ENCODE measurements at places on chromosomes 3 and 15.

- no peak for DNase-seq
Observed at GRCh38 chr3:45736707-45737106, 47.5 kb downstream of the SACM1L start.

DNA sequence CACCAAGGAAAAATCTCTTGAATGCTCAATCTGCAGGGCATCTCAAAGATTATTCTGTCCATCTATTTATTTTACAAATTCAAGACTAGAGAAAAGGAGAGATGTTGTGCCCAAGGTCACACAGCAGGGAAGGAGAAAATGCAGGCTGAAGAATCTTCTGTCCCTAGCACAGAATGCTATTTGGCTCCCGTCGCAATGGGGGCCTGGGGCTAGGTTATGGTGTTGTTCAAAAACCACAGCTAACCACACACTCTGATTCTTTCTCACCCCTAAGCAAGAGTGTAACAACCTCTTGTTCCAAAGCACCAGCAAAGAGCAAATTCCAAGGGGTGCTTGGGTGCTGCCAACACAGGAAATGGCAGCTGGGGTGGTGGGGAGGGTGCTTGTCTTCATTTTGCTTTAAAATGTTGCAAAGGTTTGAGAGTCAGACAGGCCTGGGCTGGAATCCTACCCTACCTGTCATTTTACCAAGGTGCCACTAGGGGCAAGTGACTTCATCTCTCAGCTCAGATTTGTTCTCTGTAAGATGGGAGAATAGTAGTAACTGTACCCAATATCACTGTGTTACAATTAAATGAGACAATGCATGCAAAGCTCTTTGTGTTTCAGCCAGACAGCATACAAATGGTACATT, 112.5 kb downstream of the ADAMTS9 start:
- no peak for DNase-seq

GRCh38 chr15:58467722-58468423, 36.1 kb downstream of the LIPC start:
- no peak for DNase-seq

DNA sequence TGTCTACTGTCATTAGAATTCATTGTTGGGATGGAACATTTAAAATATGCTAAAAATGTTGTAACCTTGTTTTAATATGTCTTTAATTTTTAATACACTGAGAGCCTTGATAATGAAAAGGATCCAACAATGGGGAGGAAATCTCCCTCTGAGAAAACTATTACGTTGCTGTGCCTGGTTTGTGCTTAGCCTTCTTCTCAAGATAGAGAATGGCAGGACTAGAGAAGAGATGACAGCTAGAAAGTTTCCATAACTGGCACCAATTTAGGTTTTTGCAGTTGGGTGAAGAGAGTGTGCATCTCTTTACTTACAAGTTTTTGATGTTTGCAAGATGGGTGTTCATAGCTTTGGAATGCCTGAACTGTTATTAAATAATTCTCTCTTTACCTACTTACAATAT, 42.6 kb upstream of the NANOGP8 start:
- no peak for DNase-seq

GRCh38 chr15:92043283-92043682, 189.8 kb downstream of the SLCO3A1 start:
- no peak for DNase-seq

GRCh38 chr3:65995515-65995914, 43.2 kb downstream of the MAGI1 start:
- DNase-seq, result no peak

DNA sequence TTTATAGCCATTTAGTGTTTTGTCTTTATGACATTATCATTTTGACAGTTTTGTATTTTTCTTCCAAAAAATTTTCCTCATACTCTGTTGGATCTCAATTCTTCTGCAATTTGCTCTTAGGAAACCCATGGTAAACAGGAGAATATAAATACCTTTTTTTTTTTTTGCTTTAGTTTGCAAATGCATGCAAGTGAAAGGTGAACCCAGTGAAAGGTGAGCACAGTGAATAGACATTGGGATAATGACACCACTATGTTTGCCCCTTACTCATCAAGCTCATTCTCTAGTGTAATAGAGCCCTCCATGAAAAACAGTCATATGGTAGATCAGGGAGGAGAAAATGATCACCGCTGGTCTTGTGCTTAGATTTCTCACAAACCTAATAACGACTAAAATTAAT, 59.0 kb upstream of the TRPC1 start:
- no peak for DNase-seq

- no peak for DNase-seq
Observed at GRCh38 chr15:90592131-90592881, 62.6 kb downstream of the CRTC3 start.

GRCh38 chr15:63514531-63514943, 10.1 kb downstream of the USP3 start:
- DNase-seq, result no peak

DNA sequence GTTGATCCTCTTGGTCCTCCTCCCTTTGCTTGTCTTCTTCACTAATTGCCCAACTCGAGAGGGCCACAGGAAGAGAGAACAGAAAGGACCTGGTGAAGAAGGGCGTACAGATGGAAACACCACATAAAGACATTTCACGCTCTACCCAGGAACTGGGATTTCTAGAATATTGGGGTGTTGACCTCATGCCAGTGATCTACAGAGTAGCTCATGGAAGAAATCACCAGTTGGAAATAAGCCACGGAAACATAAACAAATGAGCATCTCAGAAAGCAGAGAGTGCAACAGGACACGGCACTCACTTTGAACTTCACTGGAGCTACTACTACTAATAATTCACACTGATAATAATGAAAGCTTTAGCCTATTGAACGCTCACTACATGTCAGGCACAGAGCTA, 84.6 kb upstream of the ARHGEF3 start:
- DNase-seq, result no peak

- no peak for DNase-seq
Observed at GRCh38 chr3:185822221-185823000, 2.4 kb downstream of the IGF2BP2 start.

GRCh38 chr3:79960594-79960993, 192.8 kb upstream of the ROBO1 start:
- no peak for DNase-seq

- no peak for DNase-seq
Observed at GRCh38 chr3:54822206-54822605, 105.7 kb downstream of the LRTM1 start.

DNA sequence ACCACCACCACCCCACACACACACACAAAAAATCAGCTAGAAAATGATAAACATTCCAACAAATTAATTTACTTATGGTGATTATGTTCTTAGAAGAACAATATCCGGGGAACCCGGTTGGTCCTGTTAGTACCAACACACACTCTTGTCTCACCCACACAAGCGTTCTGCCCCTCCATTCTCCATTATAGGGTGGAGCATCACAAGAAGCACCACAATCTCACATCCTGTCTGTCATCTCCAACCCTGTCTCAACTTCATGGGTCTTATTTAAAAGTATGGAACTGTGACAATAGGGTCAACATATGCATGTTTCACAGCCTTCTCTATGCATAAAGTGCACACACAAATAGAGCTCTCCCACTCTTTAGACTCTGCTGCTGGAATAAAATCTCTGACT, 5.6 kb downstream of the GSK3B start:
- DNase-seq, result no peak

DNA sequence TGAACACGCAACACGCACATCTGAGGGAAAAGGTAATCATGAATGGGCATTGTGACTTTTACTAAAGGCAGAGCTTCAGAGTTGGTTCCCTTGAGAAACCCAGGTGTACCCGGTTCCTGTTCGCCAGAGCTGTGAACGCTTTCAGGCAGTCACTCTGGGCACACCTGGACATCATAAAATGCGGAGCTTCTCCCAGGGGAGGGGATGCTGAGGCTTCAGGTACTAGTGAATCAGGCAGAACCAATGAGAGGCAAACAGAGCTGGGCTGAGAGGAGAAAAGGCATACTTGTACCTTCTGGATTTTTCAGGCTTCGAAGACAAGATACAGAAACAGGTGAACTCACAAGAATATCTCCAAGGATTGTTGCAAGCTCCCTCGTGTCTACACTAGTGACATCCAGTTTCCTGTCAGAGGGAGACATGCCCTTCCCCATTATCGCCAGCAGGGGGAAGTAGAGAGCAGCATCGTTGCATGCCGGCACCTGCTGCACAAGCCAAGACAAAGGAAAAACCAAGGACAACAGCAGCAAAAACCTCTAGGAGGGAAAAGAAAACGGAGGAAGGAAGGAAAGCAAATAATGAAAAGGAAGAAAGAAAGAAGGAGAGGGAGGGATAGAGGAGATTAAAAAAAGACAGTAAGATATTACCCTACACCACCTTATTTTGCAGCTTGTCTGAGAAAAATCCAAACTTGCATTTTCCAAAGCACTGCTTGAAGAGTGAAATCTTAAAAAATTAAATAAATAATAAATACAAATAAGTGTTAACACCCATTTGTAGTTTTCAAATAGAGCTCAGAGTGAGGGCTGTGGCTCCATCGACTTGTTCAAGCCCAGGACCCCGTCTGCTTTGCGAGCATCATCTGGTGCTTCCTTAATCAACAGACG, 2.0 kb downstream of the AHSG start:
- DNase-seq, result peak; percentile 72

DNA sequence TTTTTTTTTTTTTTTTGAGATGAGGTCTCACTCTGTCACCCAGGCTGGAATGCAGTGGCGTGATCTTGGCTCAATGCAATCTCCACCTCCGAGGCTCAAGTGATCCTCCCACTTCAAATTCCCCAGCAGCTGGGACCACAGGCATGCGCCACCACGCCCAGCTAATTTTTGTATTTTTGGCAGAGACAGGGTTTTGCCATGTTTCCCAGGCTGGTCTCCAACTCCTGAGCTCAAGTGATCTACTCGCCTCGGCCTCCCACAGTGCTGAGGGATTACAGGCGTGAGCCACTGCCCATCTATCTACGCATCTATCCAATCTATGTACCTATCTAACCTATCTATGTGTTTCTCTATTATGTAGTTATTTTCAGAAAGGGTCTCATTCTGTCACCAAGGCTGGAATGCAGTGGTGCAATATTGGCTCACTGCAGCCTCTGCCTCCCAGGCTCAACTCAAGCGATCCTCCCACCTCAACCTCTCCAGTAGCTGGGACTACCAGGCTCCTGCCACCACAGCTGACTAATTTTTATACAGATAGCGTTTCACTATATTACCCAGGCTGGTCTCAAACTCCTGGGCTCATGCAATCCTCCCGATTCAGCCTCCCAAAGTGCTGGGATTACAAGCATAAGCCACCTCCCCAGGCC, 20.2 kb upstream of the GPX1 start:
- no peak for DNase-seq

- DNase-seq, result no peak
Observed at GRCh38 chr3:117454254-117454653, 744.7 kb downstream of the TUSC7 start.

DNA sequence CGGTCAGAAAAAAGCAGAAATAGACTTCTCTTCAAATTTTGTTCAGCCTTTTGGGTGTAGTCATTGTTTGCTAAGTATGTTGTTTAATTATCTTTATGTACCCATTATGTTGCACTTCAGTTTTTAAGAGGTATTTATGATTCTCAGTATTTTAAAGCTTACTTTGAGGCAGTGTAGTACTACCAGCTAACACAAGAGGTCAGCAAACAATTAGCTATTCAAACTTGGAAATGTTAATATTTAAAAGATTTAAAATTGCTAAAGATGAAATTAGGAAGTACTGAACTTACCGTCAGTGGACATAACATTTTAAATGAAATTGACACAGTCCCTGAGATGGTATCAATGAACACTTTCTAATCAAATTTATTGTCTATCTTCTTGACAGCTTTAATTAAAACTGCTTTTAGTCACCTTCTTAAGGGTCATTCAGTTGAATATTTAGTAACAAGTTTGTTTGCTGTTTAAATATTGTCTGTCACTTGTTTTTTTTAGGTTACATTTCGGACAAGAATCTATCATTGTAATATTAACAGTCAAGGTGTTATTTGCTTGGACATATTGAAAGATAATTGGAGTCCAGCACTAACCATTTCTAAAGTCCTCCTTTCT, 28.1 kb downstream of the NKIRAS1 start:
- DNase-seq, result no peak

GRCh38 chr15:90956274-90957030, 1.8 kb downstream of the RCCD1 start:
- DNase-seq, result peak; percentile 61

DNA sequence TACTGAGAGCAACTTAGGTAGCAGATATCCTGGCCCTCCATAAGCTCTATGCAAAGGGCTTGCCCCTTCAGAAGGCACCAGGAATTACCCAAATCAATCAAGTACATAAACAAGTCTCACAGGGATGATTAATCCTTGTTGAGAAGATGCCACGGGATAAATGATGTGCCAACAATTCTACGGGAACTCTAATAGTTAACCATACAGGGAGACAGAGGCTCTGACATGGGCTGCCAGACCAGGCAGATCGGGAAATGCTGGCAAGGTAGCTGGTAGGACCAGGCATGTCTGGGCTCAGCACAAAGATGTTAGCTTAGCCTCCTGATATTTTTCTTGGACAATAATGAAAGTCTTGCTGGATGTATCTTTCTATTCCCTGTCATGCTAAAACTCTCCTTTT, 249.3 kb upstream of the THBS1 start:
- no peak for DNase-seq

DNA sequence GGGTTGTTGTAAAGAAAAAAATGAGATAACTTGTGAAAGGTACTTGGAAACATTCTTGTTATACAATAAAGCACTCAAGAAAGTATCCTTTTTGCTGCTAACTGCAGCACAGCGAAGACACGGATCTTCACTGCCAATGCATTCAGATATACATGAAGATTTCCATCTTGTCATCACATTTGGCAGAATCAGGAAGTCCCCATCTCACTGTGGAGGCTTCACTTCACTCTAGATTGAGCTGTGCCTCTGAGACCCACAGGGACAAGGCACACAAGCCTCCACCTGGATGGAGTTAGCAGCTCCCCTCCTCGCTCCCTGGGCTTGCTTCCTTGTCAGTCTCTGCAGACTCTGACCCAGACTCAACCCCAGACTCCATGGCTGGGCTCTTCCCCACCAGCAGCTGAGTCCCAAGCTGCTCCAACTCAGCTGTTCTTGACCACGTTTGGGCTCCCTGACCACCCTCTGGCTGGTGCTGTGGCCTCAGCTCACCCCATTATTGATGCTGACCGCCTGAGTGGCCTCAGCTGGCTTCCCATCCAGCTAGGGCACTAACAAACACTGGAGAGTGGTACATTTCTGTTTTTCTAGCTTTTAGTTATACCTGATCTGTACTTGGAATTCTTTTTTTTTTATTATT, 45.4 kb upstream of the SMAD3 start:
- no peak for DNase-seq

DNA sequence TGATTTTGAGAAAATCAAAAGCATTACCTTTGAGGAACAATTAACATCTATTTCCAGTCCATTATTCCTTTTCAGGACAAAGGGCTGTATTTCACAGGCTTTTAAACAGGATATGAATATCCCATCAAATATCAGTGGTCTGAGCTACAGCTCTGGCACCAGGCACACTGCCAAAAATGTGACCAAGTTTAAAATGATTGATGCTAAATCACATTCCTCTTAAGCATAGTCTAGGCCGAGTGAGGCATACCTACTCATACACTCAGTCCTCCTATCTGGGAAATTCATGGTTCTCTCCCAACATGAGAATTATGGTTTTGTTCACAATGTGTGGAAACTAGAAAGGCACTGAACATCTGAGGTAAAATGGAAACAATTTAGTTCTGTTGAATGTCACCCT, 683.5 kb downstream of the TUSC7 start:
- DNase-seq, result no peak
